HFFc6 (cell line): ENCODE measurements at places on chromosomes 16 and 17. TPM values are rescaled to one million over a fixed set of nuclear protein-coding genes. Genes with fewer than 3 reads are reported as not detected.

DPEP2 gene
- total RNA-seq: not detected in 3 replicates

MYH13 gene
- not detected in 3 replicates for total RNA-seq

CNGB1 gene
- total RNA-seq: not detected in 3 replicates

THAP11 gene
- 16.3 to 18.8 TPM (median 17.9 TPM) in 3 replicates for total RNA-seq

DNA sequence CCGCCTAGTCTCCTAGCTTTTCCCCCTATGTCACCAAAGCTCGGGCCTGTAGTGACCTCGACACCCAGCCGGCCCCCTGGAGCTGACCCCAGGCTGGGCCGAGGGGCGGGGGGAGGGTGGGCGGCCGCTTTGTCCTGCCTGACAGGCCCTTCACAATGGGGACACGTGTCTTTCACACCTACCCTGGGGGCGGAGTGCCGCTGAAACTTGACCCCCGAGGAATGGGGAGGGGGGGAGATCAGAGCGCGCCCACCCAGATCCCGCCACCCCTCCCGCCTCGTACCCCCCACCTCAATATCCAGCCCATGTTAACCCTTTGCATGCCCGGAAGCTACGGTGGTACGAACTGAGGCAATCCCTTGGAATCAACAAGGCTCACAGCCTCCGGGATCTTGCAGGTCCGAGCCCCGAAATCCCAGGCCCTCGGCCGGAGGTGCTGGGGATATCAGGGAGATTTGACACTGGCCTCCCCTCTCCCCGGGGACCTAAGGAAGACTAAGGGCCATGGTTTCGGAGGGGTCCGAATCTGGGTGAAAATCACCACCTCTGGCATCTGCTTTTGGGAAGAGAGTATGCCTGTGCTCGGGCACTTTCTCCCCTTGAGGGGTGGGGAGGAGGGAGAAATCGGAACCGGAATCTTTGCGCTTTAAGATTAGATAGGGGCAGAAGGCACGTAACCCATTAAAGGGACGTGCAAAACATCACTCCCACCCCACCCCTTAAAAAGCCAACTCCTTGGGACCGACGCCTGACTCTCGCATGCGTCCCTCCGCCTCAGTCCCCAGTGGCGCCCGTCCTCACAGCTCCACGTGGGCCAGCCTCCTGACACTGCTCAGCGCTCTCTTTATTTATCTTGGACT, 2.6 kb downstream of the NOG start:
- H3K27ac ChIP-seq: peak overlapping the region; percentile 74
- H3K4me1 ChIP-seq: peaks cover 38% of the 10 kb centered on the region
- peak; percentile 59 for DNase-seq
- no peaks in the 10 kb centered on the region for H3K36me3 ChIP-seq

- H3K4me3 ChIP-seq: no peak overlapping the region
- no peak for DNase-seq
- no peak overlapping the region for H3K27ac ChIP-seq
- H3K4me1 ChIP-seq: peaks cover 4% of the 10 kb centered on the region; the same call in 1 of the 2 replicates
Measured at GRCh38 chr17:45997624-45998023, 1.4 kb upstream of the STH start.

DNA sequence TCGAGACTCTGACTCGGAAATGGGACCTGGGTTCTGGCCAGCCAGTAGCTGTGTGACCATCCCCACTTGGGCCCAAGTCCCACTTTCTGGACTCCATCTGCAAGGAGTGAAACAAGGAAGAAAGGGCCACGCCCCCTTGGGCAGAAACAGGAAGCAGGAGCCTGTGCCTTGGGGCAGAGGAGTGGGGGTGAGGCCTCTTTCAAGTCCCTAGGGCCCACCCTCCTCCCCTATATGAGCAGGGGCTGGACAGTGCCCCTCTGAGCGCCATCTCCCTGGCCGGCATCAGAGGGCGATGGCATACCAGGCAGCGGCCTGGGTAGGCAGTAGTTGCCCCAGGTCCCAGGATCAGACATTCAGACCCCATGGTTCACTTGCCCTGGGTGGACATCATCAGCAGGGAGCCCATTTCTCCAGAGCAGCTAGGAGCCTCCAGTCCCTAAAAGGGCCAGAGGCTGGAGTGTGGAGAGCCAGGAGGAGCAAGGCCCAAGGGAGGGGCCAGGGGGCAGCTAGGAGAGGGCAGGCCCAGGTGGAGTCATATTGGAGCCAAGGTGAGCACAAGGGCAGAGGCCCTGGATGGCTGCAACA, 7.1 kb downstream of the BCAR1 start:
- peaks cover 23% of the 10 kb centered on the region for H3K27me3 ChIP-seq
- peak overlapping the region; percentile 72 for H3K4me3 ChIP-seq
- peak; percentile 59 for DNase-seq
- peaks cover 86% of the 10 kb centered on the region for H3K4me1 ChIP-seq
- peak overlapping the region; percentile 95 for H3K27ac ChIP-seq
- H3K36me3 ChIP-seq: peaks cover 48% of the 10 kb centered on the region

DNA sequence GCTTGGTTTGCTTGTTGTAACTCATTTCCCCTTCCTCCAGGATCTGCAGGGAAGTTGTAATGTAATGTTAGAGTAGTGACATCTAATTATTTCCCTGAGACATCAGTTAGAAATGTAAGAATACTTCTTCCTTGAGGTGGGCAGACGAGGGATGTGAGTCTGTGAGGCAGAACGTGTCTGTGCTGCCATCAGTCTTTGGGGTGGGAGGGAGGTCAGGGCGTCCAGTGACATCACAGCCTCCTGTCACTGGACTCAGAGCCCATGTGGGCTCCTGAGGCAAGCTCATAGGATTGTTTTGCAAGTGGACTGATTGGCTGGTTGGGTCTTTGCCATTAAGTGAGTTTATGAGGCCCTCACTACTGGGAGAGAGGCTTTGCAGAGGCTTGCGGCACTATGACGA, 188.8 kb downstream of the CCDC182 start:
- DNase-seq: peak; percentile 9
- peaks cover 61% of the 10 kb centered on the region for H3K4me1 ChIP-seq
- no peaks in the 10 kb centered on the region for H3K36me3 ChIP-seq
- H3K27me3 ChIP-seq: peaks cover 2% of the 10 kb centered on the region; the same call in 1 of the 2 replicates
- H3K4me3 ChIP-seq: no peak overlapping the region
- peak overlapping the region; percentile 14; the same call in 1 of the 2 replicates for H3K27ac ChIP-seq

MAP2K6 gene
- 0.36 to 0.63 TPM in 2 of 3 replicates, not detected in the other for total RNA-seq

RPUSD1 gene
- 26.0 to 32.8 TPM (median 31.1 TPM) in 3 replicates for total RNA-seq

- no peak for DNase-seq
- H3K27ac ChIP-seq: peak overlapping the region; percentile 93
- H3K4me3 ChIP-seq: peak overlapping the region; percentile 77
- H3K4me1 ChIP-seq: peaks cover 92% of the 10 kb centered on the region
- H3K27me3 ChIP-seq: peaks cover 6% of the 10 kb centered on the region
Measured at GRCh38 chr16:89443727-89444084, 46.7 kb downstream of the ANKRD11 start.

DNA sequence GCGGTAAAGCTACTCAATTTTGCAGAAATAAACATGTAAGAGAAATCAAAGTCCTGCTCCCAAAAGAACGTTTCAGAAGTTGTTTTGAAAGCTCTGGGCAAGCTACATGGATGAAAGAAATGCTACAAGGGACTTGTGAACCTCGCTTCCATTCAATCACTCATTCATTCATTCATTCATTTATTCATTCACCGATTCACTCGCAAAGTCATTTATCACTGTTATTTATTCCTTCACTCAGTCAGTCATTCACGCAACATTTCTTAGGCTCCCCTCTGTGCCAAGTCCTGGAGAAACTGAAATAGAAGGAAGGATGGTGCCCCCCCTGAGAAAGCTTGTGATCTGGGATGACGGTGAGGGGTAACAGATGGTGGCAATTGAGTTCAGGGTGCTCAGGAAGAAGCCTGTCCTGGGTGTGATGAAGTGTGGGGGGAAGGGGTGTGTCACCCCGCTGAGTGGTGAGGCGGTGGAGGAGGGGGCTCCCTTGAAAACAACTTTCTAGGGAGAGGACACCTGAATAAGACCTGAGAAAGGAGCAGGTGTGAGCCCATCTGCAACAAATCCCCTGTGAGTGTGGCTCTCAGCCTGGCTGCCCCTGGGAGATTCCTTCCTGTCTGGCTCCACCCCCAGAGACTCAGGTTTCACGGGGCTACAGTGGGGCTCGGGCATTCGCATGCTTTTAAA, 36.3 kb upstream of the PRSS54 start:
- no peak overlapping the region for H3K4me3 ChIP-seq
- H3K27ac ChIP-seq: no peak overlapping the region
- H3K36me3 ChIP-seq: no peaks in the 10 kb centered on the region
- no peaks in the 10 kb centered on the region for H3K4me1 ChIP-seq
- DNase-seq: no peak

CD79B gene
- 0.47 to 0.76 TPM (median 0.62 TPM) in 3 replicates for total RNA-seq

DNA sequence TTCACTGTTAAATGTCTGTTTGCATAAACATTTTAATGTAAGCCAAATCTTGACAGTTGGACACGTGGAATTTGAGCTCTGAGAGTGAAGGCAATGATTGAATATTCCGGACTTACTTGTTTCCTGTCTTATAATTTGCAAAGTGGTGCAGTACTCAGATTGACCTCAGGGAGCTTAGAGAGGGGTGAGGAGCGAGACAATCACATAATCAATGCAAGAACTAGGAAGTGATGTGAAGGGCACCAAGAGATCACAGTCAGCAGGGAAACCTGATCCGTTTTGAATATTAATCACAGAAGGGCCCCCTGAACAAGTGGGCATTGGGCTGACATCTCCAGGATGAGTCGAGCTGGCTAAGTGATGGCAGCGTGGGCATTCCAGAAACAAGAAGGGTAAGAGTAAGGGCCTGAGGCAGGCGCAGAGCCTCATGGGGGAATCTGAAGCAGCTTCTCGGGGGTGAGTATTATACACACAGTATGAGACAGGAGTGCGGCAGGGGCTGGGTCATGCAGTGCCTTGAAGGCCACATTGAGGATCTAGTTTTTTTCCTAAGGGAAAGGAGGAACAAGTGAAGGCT, 26.1 kb downstream of the TEX2 start:
- H3K4me1 ChIP-seq: peaks cover 59% of the 10 kb centered on the region
- H3K27me3 ChIP-seq: peaks cover 1% of the 10 kb centered on the region; the same call in 1 of the 2 replicates
- H3K4me3 ChIP-seq: no peak overlapping the region
- no peak for DNase-seq

C16orf46 gene
- total RNA-seq: 0.35 to 0.39 TPM in 2 of 3 replicates, not detected in the other

DNA sequence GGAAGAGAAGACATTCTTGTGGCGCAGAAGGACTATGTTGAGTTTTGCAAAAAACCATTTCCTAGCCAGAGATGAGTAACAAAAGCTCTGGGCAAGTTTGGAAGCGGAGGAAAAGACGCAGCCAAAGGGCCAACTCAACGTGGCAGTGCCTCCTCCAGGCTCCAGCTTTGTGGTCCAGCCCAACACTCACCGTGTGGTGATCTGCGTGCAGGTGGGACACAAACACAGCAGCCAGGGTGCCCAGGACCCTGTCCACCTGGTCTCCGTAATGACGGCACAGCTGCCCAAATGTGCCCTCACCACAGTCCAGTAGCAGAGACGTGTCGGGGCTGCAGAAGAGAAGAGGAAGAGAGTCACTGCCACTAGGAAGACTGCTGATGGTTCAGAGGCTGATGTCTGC, 21.5 kb downstream of the ELAC2 start:
- peaks cover 3% of the 10 kb centered on the region; the same call in 1 of the 2 replicates for H3K27me3 ChIP-seq
- peaks cover 22% of the 10 kb centered on the region for H3K36me3 ChIP-seq
- H3K4me3 ChIP-seq: no peak overlapping the region
- no peaks in the 10 kb centered on the region for H3K4me1 ChIP-seq

TNFRSF12A gene
- total RNA-seq: 392 to 444 TPM (median 436 TPM) in 3 replicates

DNA sequence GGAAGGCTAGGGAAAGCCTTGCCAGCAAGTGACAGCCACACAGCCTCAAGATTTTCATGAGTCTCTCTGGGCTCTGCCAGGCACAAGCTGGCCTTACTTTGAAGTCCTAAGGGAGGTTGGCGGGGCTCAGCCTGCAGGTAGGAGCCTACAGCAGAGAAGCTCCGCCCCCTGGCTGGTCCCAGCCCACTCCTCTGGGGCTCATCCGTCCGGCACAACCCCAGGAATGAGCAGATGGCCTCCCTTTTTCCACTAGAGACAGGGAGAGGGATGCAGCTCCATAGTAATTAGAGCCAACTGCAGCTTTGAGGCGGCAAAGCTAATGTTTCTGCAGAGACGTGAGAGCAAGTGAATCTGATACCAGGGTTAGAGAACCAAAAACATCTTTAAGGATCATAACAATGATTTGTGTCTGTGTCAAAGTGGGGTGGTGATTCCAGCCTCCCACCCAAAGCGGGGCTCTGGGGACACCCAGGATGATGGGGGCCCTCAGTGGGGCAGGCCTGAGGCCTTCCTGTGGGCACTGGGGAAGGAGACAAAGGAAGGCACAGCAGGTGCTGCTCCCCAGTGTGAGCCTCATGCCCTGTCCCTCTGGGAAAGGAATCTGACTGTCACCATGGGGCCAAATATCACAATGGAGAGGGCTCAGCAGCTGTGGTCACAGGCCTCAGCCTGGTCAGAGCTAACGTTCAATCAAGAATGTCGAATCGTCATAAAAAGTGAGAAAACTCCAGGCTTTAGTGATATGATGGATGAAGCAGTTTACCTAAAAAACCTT, 61.5 kb downstream of the RBFOX3 start:
- H3K36me3 ChIP-seq: peaks cover 7% of the 10 kb centered on the region
- H3K4me1 ChIP-seq: no peaks in the 10 kb centered on the region
- H3K27ac ChIP-seq: no peak overlapping the region
- no peaks in the 10 kb centered on the region; the same call in 1 of the 2 replicates for H3K27me3 ChIP-seq

DNA sequence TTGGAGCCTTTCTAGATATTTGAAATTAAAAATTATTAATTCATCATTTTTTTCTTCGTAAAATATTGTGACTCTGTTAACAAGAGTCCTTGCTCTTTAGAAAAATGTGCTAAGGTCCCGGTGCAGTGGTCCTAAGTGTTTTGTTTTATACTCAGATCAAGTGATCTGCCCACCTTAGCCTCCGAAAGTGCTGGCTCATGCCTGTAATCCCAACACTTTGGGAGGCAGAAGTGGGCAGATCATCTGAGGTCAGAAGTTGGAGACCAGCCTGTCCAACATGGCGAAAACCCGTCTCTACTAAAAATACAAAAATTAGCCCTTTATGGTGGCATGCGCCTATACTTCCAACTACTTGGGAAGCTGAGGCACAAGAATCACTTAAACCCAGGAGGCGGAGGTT, 82.6 kb upstream of the LGALS9 start:
- no peak overlapping the region for H3K27ac ChIP-seq
- no peak for DNase-seq
- H3K4me1 ChIP-seq: peaks cover 31% of the 10 kb centered on the region
- H3K27me3 ChIP-seq: peaks cover 9% of the 10 kb centered on the region

DNA sequence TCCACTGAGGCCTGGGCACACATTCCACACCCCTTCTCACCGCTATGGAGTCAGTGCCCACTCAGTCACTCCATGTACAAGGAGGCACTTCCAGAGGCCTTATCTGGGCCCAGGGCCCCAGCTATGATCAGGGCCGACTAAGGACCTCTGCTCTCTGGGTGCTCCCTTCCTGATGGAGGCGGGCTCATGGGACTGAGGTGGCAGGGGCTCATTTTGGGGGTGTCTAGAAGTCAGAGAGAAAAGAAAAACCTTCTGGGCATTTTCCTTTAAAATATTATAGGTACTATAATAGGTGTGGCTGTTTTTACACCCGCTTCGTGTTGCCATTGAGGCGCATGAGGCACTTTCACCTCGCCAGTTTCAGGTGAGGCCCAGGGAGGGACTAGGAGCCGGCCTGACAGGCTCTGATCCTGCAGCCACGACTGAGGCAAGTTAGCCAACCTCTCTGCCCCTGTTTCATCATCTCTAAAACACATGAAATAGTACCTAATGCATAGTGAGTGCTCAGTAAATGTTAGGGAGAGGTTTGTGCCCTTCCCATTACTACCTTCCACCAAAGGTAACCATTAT, 14.4 kb downstream of the B9D1 start:
- H3K36me3 ChIP-seq: no peaks in the 10 kb centered on the region
- no peak for DNase-seq
- peaks cover 26% of the 10 kb centered on the region for H3K4me1 ChIP-seq
- H3K27me3 ChIP-seq: peaks cover 2% of the 10 kb centered on the region; the same call in 1 of the 2 replicates
